ENCODE measurements at places on chromosomes 3 and 15.

DNA sequence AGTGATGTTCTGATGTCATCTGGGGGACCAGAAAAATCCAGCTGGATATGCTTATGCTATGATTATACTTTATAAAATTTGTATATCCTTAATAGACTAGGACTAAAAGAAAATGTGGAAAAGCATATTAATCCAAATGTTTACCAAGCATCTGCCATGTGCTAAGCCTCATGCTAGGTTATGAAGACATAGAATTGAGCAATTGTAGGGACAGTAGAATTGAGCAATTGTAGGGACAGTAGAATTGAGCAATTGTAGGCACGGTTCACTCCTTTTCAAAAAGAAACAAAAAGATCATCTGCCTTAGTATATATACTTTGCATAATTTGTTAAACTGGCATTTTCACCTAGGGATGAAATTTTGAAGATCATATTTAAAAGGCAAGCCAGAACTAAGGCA lies 18.3 kb downstream of the ABHD5 start:
- no peak for DNase-seq

GRCh38 chr3:192817053-192817452 lies 89.7 kb upstream of the FGF12 start:
- DNase-seq = no peak

- DNase-seq = no peak
Observed at GRCh38 chr3:66449411-66449974, 51.3 kb downstream of the LRIG1 start.

DNA sequence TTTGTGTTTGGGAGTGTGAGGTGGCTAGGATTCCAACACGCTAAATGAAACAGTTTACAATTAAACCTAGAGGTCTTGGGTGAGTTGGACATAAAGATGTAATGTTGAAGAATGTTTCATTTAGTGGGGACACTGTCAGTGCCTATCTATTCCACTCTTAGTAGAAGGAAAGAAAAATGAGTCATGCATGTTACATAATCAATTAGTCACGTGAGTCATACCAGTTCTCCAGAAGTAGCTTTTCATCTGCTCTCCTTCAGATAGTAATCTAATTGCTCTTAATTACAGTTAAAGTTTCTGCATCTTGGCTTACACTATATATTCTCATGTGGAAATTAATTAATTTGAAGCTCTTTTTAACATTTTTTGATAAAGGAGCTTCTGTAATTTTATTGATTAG lies 115.7 kb upstream of the P2RY1 start:
- DNase-seq = no peak

DNA sequence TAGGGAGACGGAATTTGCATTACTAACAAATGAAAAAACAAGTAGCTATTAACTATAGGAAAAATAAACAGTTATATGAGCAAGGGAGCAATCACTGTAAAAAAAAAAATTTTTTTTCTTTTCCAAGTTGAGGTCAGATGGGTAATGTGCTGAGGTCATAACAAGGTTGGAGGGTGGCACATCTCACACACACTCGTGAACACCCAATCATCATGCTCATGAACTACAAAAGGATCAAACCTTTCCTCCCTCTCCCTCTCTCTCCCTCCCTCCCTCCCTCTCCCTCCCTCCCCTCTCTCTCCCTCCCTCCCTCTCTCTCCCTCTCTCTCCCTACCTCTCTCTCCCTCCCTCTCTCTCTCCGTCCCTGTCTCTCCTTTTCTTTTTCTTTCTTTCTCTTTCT lies 97.9 kb upstream of the CGNL1 start:
- no peak for DNase-seq

- DNase-seq = no peak
Observed at GRCh38 chr15:36896949-36897348, 203.4 kb downstream of the MEIS2 start.

GRCh38 chr3:173624086-173624485 lies 226.5 kb downstream of the NLGN1 start:
- no peak for DNase-seq

GRCh38 chr15:92117261-92117731 lies 263.8 kb downstream of the SLCO3A1 start:
- no peak for DNase-seq

- DNase-seq = no peak
Observed at GRCh38 chr3:39809181-39809994, at the start of gene MYRIP. Gene MYRIP (plus strand): TSS chr3:39809609. CDS start chr3:39900817, 91,208 bp downstream.

GRCh38 chr3:51718547-51719409 lies 11.9 kb downstream of the GRM2 start:
- no peak for DNase-seq

DNA sequence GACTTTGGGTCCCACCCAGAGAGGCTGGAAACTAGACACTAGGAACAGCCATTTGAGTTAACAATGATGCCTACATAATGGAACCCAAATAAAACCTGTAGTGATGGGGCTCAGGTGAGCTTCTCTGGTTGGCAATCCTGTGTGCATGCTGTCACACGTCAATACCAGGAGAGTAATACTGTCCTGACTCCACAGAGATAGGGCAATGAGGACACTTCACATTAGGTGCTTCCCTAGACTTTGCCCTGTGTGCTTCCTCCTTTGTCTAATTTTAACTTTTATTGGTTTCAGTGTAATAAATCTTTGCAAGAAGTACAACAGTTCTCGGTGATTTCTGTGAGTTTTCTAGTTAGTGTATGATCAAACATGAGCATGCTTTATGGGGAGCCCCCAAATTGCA lies 281.8 kb upstream of the ARRDC4 start:
- no peak for DNase-seq

DNA sequence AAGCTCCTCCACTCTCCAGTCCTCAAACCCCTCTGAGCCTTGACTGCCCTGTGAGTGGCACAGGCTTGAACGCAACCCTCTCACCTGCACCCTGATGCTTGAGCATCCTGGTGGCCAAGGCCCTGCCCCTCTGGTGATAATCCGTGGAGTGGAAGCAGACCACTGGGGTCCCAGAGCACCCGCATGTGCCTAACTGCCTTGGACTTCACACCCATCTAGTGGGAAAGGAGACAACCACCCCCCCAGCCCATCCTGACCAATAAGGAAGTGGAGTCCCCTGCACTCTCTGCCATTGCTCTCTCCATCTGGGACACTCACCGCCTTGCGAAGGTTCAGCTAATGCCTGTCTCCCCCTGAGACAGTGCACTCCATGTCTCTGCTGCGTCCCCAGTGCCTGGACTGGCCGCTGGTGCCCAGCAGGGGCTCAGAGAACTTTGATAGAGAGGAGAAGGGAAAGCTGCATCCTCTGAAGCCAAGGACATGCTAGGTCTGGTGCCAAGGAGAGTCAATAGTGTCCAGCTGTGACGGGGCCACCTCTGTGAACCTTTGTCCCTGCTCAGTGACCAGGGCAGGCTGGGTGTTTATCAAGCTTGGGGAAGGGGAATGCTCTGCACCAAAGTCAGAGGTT lies 3.4 kb downstream of the KLF15 start:
- no peak for DNase-seq

- DNase-seq = no peak
Observed at GRCh38 chr3:81709606-81710005, 51.8 kb downstream of the GBE1 start.

DNA sequence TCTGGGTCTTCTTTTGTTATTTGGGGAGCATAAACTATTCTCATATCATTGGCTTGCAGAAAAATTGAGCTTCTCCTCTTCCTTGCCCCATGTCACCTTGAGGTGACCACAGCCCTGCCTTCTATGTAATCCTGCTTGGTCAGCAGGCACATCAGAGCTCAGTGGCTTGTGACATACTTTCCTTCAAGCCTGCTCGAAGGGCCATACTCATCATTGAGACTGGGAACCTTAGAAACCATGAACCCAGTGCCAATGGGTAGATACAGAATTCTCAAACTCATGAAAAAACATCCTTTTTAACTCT lies 3.7 kb upstream of the CCR2 start:
- no peak for DNase-seq

DNA sequence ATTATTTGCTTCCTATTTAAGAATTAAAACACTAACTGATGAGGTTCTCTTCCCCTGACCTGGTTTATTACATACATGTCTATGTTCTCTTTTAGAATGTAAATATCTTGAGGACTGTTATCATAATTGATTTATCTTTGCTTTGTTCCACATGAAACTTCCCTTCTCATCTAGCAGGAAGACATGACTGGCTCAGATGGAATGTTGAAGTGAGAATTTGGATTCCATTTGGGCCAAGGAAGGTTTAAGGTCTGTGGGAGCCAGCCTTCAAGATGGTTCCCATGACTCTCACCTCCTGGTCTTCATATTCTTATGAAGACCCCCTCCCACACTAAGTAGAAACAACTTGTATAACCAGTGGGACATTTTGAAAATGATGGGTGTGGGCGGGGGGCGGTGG lies 222.2 kb upstream of the GADL1 start:
- DNase-seq = no peak

- no peak for DNase-seq
Observed at GRCh38 chr3:62451211-62451887, 78.0 kb upstream of the FEZF2 start.

GRCh38 chr3:50205413-50206276 lies 574 bp downstream of the SLC38A3 start:
- DNase-seq = no peak

DNA sequence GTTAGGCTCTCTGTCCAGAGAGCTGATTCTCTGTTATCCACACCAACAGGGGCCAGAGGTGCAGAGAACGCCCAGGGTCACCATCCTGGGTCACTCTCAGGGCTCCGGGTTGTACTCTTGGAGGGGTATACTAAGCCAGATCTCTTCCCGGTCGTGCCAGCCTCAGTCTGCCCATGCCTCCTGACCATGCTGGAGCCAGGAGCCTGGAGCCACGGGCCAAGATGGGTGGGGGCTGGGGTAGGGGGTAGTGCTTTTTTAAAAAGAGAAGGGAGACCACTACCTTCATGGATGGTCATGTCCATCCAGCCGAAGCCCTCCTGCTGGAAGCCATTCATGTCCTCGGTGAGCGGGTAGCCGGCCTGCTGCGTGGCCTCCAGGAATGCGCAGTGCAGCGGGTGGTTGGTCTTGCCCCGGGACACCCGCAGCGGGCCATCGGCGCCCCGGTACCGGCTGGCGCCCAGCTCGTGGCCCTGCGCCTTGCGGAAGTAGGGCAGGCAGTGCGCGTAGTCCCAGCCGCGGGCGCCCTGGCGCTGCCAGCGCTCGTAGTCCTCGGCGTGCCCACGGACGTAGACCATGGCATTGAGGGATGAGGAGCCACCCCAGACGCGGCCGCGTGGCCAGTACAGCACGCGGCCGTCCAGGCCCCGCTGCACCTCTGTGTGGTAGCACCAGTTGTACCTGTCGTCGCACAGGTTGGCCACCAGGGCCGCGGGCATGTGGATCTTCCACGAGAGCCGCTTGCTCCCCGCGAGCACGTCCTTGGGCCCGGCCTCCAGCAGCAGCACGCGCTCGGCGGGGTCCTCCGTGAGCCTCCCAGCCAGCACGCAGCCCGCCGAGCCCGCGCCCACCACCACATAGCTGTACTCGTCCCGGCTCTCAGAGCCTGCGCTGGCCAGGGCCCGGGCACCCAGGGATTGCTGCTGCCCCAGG lies 22.9 kb downstream of the CHDH start:
- DNase-seq = no peak

DNA sequence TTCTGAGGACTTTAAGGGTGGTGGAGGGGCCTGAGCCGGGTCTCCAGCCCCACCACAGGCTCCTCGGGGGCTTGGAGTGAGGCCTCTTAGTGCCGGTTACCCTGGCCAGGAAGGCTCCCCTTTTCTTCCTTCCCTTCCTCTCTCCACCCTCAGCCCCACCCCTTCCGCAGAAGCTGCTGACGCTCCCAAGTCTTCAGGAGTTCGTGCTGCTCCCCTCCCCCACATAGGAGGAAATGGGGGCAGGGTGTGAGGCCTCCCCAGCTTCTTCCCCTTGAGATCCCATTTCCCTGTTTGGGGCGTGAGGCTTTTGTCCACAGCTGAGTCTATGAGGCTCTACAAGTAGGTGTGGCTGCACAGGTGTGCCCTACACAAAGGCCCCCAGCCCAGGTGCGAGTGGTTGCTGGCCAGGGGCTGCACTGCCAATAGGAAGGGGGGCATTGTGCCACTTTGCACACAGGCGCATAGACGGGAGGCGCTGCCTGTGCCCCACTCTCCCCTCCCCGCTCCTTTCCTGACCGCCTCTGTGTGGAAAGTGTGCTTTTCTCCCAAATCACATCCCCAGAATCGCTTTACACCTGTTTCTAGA lies 915 bp upstream of the CALML4 start:
- no peak for DNase-seq

- no peak for DNase-seq
Observed at GRCh38 chr3:45966950-45967640, 23.8 kb downstream of the CXCR6 start.

DNA sequence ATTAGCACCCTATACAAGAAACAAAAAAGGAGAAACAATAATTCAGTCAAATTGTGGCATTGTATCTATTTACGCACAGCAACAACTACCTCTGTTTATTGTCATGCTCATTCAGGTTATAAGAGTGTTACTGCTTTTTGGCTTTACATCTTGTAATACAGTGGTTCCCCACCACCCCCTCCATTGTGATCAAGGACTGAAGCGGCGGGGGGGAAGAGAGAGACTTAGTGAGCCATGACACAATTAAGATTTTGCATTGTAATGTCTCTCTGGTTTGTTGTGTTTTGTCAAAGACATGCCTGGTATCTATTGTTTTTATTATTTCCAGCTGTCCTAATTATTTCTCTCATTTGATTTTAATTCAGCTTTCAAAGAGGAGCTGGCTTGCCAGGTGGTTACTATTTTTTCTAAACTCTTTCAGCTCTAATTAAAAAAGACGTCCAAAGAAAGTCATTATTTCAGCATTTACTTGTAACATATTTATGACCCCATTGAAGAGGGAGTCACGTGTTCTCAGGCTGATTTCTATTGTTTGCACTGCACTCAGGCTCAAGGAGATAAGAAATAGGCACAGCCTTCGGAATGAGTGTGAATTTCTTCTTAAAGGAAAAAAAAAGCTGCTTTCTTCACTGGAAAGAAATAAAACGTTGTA lies 234.4 kb upstream of the TBL1XR1 start:
- DNase-seq = no peak

- DNase-seq = no peak
Observed at GRCh38 chr15:77384589-77385359, 35.1 kb downstream of the PEAK1 start.

DNA sequence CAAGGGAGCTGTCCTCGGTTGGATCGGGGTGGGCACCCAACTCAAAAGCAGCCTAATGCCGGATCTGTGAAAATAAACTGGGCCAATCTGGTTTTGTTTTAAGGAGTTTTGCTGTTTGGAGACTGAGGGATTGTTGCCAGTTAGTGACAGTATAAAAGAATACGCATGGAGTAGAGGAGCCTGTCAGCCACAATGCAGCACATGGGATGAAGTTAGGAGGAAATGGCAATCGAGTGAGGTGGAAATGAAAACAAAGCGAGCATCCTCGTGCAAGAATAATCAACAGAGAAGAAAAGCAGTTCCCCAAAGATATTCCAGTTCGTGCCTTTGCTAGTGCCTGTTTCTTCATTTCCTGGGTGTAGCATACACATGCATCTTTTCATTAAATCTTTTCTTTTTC lies 108.4 kb upstream of the RORA start:
- DNase-seq = no peak

GRCh38 chr3:71152892-71153265 lies 430.6 kb downstream of the FOXP1 start:
- no peak for DNase-seq

GRCh38 chr15:55387027-55387426 lies 21.1 kb downstream of the CCPG1 start:
- DNase-seq = no peak

Data from stimulated activated CD8-positive, alpha-beta memory T cell treated with anti-CD3 and anti-CD28 coated beads, Interleukin-4, amount 100 ng/mL, for 4 hours (primary cell).